ENCODE measurements at places on chromosomes 16 and 17. TPM values are rescaled to one million over a fixed set of nuclear protein-coding genes. Genes with fewer than 3 reads are reported as not detected.

Gene TBC1D3
- total RNA-seq = not detected

Gene PRSS8
- 1.5 TPM for total RNA-seq

Gene CLDN7
- total RNA-seq = 2.1 TPM

Gene PRKCA
- total RNA-seq = 18.4 TPM

Gene CHD9NB
- 2.7 TPM for total RNA-seq

Gene AARSD1
- 34.1 TPM for total RNA-seq

Gene ABCA10
- total RNA-seq = 0.58 TPM

Gene TERB1
- not detected for total RNA-seq

Gene ASPA
- total RNA-seq = not detected
